HT1080 (cell line): ENCODE measurements at places on chromosomes 3 and 15. TPM values are rescaled to one million over a fixed set of nuclear protein-coding genes. Genes with fewer than 3 reads are reported as not detected.

The ZMYND10 gene
- 1.4 and 2.8 TPM in 2 replicates for total RNA-seq

The FGF7 gene
- total RNA-seq = 0.02 TPM in 1 of 2 replicates, not detected in the other

The SMAD6 gene
- total RNA-seq = 6.9 and 8.5 TPM in 2 replicates

The ZBED2 gene
- total RNA-seq = 0.14 and 0.20 TPM in 2 replicates

The SAXO2 gene
- total RNA-seq = 0.35 and 0.70 TPM in 2 replicates

The TMEM108 gene
- total RNA-seq = 0.23 and 0.27 TPM in 2 replicates
